ENCODE measurements at places on chromosomes 2 and 18.

GRCh38 chr2:241163601-241164118, 13.4 kb downstream of the PPP1R7 start:
- no peak for DNase-seq

GRCh38 chr2:230778350-230779063, 65.9 kb downstream of the CAB39 start:
- DNase-seq = no peak

- no peak for DNase-seq
Observed at GRCh38 chr2:112518807-112519206, 23.5 kb upstream of the POLR1B start.

DNA sequence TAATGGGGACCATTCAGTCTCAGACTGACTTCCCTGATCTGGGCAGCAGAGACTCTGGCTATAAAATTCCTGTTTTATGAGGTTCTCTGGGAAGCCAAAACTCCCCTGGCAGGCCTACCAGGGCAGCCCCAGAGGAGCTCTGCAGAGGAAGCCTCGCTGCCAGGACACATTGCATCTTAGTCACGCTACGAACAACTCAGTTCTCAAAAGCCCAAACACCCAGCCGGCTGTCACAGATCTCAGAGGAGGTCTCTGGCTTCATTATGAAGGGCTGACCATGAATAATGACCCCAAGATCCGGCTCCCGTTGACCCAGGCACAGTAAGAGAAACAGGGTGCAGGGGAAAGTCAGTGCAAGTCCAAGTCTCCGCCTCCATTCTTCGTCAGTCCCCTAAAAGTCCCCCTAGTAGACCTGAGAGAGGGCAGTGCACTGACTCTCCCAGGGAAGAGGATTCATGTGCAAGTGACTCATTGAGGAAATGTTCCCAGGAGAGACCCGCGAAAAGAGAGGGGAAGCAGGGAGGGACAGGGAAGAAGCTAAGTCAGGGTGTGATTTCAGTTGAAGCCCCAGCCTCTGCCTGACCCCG, 212.3 kb downstream of the CYP26B1 start:
- DNase-seq = peak; percentile 91

- DNase-seq = no peak
Observed at GRCh38 chr2:160561551-160562295, 68.1 kb upstream of the RBMS1 start.

GRCh38 chr18:45657357-45658335, 42.4 kb downstream of the SLC14A2 start:
- DNase-seq = no peak

DNA sequence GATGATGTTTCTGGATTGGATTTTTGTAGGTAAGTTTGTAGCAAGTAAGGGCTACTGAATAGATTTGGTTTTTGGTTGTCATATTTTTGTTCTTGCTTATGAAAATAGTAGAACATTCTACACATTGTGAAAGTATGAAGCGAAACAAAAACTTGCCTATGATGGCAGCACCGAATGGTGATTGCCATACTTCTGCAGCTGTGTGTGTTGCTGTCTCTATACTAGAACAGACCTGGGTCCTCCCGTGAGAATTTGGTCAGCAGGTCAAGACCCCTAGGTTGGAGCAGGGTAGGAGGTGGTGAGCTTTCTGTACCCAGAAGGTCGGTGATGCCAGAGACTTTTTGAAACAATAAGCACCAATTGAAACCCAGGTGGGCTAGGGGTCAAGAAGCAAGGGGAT, 322.6 kb downstream of the PRKCE start:
- DNase-seq = peak; percentile 79

All from esophagus muscularis mucosa (tissue), 4 donors.